ENCODE measurements at places on chromosomes 7 and 10.
A peak's percentile ranks its signal among the peaks of the same experiment; 100 is the strongest.

DNA sequence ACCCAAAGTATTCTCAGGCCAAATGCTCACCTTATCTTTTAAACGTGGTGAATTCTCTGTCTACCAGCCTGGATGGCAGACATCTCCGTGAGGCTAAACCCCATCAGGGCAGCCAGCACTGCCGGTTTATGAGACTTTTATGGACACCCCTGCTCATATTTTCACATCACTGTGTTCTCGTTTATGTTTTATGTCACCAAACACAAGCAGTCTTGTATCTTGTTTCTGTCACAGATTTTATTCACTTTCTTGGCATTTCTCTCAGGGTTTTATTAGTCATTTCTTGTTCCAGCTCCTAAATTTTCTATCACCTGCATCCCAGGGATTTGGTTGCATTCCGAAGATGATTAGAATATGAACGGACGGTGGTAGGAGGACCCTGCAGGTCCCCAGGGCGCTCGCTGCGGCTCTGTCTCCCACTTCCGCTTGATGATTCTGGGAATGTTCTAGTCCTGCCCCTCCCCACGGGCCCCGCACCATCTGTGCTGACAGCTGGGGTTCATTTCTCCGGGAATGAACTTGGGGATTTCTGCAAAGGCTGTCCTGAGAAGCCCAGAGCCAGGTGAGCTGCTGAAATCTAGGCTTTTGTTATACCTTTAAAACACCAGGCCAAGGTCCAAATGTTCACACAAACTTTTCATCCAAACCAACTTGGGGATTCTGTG lies 217.6 kb downstream of the GFRA1 start:
- DNase-seq = no peak

DNA sequence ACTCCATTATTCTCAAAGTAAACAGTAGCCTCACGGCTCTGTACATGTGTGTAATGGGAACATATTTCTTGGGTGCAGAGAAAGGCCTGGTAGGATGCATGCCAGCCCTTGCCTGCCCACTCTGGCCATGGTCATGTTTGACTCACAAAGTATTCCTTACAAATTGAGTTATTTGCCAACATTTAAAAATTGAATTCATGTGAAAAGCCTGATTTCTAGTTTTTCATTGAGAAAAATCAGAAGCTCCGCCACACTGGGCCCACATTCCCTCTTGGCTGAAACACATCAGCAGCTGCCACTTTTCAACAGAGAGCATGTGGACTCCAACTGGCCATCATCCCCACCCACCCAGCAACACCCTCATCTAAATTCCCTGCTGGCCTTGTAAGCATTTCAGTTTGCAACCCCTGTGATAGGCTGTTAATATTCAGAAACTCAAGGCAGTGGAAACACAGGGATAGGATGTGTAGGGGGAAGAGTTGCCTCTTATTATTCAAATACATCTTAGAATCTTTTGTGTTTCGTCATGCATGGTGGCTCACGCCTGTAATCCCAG lies 40.9 kb downstream of the CDH23 start:
- no peak for DNase-seq

DNA sequence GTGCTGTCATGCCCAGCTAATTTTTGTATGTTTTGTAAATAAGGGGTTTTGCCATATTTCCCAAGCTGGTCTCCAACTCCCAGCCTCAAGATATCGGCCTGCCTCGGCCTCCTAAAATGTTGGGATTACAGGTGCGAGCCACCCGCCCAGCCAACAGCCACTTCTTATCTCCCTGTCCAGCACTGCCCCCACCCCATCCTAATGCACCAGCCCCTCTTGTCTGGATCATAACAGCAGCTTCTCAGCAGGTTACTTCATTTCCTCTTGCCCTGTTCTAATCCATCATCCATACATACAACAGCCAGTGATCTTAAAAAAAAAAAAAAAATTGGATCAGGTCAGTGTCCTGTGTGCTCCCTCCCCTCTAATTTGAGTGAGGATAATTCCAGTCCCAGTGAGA lies 12.8 kb upstream of the FRAT2 start:
- no peak for DNase-seq

DNA sequence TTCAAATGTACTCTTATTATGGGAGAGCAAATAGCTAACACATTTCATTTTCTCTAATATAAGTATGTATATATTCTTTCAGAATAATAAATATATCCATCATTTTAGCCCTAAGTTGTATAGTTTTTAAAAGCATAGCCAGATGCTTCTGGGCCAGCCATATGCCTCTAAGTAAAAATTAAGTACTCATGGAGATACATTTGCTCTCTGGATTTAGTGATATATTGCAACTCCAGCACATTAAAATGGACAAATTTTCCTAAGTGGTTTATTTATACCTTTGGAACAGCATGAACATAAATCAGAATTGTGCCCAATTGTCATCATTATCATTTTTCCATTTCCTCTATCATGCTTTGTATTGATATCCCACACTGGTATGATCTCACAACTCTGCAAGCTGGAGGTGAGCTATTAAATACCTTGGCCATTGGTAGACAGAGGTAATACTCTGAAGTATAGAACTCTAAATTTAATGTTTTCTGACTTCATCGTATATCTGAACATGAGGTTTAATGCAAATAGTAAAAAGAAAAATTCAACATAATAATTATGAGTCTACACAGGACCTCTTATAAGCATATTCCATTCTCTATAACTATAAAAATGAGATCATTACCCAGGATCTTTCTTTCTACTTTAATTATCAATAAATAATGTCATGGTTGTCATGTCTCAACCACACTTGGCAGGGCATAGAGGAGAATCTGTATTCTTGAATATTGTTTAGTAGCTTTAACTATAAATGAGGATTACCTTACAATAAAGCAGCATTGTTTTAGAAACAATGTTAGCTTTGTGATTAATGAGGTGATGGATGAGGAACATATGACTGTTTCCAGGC lies 90.8 kb downstream of the AGMO start:
- no peak for DNase-seq

GRCh38 chr10:132637477-132638129 lies 100.0 kb downstream of the INPP5A start:
- DNase-seq = peak; percentile 30

- DNase-seq = no peak
Measured at GRCh38 chr10:111104811-111105210, 28.0 kb downstream of the ADRA2A start.
